ENCODE measurements at places on chromosomes 11 and 22.

DNA sequence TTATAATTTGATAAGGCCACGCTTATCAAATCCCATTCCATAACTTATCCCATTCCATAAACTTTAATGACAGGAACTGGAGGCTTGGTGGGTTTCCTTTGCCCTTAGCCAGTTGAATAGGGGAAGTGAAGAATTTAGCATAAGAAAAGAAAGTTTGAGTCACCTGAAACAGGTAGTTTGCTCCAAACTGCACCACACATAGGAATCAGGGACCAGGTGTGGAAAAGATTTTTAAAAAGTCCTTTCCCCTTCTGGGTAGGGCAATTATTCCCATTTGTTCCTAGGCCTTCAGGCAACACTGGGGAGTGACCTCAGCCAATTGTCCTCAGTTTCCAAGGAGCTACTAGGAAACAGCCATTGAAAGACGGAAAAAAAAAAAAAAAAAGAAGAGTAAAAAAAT lies 525.7 kb upstream of the CNTN5 start:
- DNase-seq: no peak

DNA sequence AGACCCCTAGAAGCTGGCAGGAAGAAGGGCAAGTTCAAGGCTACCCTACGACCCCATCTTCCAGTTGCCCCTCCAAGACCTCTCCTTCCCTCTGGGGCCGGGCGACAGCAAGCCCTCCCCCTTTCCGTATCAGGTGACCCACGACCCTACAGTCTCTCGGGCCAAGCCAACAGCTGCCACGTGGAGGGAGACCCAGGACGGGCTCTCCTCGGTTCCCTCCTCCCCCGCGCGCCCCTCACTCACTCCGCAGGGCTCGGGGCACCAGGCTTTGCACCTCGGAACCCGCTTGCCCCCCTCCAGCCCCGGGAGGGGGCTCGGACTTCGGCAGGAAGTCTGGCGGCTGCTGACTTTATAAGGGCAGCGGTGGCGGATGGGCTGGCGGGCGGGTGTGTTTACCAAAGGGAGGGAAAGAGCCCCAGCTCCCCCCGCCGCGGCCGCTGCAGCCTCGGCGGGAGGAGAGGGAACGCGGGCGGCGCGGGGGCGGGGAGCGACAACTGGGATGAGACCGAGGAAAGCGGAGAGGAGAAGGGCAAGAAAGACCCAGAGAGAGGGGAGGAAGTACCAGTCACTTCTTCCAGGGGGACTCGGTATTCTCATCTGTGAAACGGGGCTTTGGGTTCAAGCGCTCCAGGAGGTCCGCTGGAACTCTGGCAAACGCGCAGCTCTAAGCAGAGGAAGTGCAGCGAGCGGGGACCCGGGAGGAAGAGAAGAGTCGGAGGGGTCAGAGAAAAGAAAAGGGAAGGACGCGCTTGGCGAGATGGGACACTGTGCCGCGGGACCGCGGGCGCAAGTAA lies 767 bp downstream of the SLC43A1 start:
- DNase-seq: no peak

DNA sequence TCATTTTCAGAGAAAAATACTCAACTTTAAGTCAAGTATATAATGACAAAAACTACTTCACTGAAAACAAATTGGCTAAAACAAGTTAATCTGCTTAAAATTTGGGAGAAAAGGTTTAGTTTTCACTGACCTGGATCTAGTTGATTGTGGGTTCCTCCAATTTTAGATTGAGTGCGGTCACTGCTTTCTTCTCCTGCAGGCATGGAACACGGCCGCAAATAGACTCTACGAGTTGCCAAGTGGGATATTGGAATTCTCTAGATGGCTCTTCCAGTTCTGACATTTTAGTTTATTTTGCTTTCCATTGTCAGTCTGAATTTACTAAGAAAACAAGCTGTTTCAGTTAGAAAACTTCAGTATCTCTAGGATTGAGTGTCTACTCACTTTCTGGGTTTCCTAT lies 12.3 kb downstream of the OR4C5 start:
- no peak for DNase-seq

DNA sequence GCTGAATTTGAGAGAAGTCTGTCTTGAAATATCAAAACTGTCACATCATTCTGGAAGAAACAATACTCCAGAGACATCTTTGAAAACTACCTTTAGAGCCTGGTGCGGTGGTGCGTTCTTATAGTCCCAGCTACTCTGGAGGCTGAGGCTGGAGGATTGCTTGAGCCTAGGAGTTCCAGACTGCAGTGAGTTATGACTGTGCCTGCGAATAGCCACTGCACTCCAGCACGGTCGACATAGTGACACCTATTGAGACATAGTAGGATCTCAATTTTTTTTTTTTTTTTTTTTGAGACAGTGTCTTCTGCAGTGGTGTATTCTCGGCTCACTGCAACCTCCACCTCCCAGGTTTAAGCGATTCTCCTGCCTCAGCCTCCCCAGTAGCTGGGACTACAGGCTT lies 11.5 kb upstream of the AIFM3 start:
- DNase-seq: no peak

GRCh38 chr22:37647928-37648327 lies 8.5 kb downstream of the SH3BP1 start:
- peak; percentile 79 for DNase-seq

DNA sequence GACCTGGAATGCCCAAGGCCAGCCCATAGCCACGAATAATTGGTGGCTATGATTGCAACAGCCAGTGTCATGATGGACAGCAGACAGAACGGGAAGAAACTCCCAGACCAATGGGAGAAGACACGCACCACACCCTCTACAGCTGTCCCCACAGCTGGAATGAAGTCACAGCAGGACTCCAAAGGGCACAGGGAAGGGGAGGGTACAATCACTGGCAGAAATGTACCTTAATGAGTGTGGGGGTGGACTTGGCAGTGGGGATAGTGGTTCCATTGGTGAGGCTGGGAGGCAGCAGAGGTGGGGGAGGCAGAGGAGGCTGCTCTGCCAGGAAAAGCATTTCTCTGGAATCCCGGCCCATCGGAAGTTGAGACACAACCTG lies 52.9 kb downstream of the SGSM3 start:
- no peak for DNase-seq

- no peak for DNase-seq
Observed at GRCh38 chr22:23533771-23534191, 46.3 kb downstream of the IGLL1 start.

DNA sequence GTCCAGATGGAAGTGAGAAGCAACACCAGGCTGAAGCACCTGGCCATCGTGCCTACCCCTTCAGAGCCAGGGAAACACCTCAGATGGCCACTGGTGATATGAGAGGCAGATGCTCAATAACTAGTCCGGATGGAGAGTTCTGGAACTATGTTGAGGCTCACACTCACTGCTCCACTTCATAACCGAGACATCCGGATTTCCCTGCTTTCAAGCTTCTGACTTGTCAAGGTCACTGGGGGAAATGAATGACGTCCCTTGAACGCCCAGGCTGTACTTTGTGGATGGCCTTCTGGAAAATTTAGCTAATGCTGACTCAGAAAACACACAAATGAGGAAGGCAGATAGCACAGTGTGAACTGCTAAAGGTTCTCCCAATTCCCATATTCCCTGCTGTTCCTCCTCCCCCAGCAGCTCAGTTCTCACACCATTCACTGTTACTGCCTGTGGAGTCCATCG lies at the start of gene LYVE1:
Gene LYVE1 (minus strand): TSS at position 180 of the 456 bp plus-strand sequence. CDS start 133 bp downstream, at position 47.
- DNase-seq: no peak

DNA sequence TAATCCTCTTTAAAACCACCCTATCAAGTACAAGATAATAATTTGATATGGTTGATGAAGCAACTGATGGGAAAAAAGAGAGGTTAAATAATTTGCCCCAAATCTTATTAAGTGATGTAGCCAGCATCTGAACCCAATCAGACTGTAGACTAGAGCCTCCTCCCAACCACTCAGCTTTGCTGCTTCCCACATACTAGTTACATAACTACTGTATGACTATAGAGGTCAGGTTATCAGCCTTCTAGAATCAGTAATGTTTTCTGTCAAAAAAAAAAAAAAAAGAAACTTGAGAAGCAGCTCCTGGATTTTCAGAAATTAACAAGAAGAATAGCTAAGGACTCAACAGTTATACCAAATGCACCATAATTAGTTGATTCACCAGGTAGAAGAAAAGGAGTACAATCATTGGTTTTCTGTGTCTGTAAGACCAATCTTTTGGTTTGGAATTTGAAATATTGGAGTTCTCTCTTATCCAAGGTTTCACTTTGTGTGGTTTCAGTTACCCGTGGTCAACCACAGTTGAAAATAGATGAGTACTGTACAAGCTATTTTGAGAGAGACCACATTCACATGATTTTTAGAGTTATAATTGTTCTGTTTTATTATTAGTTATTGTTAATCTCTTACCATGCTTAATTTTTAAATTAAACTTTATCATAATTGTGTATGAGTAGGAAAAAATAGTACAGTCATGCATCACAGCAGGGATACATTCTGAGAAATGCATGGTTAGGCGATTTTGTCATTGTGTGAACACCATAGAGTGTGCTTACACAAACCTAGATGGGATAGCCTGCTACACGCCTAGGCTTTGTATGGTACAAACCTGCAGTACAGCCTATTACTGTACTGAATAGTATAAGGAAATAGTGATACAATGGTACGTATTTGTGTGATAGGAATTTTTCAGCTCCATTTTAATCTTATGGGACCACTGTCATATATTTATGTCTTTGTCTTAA lies 72.2 kb downstream of the PDHX start:
- no peak for DNase-seq

DNA sequence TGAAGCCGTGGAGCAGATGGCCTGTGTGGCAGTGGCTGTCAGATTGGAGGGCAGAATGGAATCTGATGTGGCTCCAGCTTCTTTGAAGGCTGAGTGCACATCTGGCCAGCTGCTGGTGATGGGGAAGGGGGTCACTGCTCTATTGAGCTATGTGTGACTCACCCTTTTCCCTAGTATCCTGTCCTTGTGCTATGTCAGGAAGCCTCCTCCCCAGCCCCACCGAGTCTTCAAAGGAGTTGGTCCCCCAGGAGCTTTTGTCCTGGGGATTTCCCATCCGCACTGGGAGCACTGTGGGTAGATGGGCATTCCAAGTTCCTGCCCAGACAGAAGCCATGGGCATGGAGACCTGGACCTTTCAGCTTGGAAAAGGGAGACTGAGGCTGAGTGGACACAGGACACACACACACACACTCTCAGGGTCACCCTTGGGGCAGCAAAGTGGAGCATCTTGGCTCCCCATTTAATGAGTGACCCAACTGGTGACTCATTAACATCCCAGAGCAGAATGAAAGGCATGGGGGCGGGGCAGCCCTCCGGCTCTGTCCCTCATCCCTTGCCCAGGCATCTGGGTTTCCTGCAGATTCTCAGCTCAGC lies 3.3 kb downstream of the SERPINH1 start:
- peak; percentile 59 for DNase-seq

- DNase-seq: no peak
Observed at GRCh38 chr11:37264060-37264459, 666.0 kb upstream of the RAG2 start.

DNA sequence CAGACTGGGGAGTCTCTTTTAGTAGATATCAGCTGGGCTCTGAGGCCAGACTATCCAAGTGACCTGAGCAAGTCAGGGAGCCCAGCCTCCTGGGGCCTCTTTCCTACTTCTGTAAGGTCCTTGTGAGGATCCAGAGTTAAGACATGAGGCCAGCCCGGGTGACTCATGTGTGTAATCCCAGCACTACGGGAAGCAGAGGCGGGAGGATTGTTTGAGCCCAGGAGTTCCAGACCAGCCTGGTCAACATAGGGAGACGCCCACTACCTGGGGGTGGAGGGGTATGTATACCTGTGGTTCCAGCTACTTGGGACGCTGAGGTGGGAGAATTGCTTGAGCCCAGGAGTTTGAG lies 36.9 kb upstream of the POLA2 start:
- DNase-seq: peak; percentile 54

GRCh38 chr11:106133529-106133928 lies 56.1 kb downstream of the AASDHPPT start:
- DNase-seq: no peak

- DNase-seq: no peak
Observed at GRCh38 chr11:77046060-77046501, 11.9 kb downstream of the B3GNT6 start.

- DNase-seq: no peak
Observed at GRCh38 chr22:35484651-35485556, 55.7 kb upstream of the RASD2 start.

GRCh38 chr11:17298302-17298701 lies 21.8 kb downstream of the NUCB2 start:
- no peak for DNase-seq

DNA sequence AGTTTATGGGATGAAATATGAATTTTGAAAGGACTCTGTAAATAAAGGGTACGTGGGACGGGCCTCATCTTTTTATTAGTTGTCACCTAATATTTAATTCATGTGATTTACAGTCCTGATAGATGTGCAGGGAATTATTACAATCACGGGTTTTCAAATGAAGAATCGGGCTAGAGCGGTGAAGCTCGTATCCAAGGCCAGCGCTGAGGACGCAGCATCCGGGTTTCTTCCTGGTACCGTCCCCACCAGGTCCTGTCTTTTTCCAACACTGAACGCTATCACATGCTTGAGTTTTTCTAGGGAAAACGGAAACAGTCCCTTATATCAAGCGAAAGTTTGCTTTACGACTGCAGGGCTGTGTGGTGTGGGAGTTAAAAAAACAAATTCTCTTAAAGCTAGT lies 787 bp downstream of the SMDT1 start:
- DNase-seq: no peak

GRCh38 chr11:10092426-10092825 lies 201.6 kb downstream of the SBF2 start:
- no peak for DNase-seq

- no peak for DNase-seq
Observed at GRCh38 chr22:48975316-48975741, 852.3 kb downstream of the BRD1 start.

DNA sequence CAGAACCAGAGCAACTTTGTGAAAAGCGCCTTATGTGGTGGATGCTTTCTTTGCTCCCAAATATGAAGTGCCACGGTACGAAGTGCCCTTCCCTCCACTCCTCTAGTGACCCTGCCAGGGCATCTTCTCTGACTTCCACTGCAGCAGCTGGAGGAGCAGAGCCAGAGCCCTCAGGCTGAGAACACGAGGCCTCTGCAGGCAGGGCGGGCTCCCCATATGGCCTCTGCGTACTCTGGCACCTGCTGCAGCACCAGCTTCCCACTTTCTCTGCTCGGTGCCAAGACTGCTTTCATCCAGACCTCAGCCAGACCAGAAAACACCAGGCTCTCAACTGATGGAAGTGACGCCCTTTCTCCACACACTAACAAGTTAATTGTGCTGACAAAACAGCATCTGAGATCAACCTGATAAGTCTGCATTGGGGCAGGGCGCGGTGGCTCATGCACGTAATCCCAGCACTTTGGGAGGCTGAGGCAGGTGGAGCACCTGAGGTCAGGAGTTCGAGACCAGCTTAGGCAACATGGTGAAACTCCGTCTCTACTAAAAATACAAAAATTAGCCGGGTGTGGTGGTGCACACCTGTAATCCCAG lies 12.8 kb downstream of the UFD1 start:
- DNase-seq: no peak

DNA sequence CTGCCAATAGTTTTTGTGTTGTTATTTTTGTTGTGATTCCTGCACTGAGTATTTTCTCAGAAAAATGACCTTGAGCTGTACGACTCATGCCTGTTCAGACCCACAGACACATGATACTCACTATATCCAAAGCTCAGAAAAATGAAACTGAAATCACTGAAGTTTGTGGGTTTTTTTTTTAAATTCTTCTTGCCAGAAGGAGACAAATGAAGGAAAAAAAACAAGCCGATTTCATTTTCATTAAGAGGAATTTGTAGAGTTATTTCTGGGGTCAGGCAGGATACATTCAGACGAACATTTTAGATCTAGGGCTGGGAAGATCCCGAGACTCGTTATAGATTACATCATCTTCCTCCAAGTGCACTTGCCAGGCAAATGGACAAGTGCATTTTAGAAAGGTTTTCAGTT lies 60.4 kb downstream of the BMAL1 start:
- DNase-seq: no peak

- DNase-seq: no peak
Observed at GRCh38 chr11:84471501-84471900, 1155.6 kb downstream of the DLG2 start.

Data from H54 (cell line).